Sigmoid colon (tissue), 7 donors: ENCODE measurements at places on chromosomes 12 and 14. TPM values are rescaled to one million over a fixed set of nuclear protein-coding genes. Genes with fewer than 3 reads are reported as not detected.

- DNase-seq: peak; percentile 98
These were observed at the start of gene RPL41 for GRCh38 chr12:56116267-56117081. TSS of gene RPL41 (plus strand) at chr12:56116633.

DNA sequence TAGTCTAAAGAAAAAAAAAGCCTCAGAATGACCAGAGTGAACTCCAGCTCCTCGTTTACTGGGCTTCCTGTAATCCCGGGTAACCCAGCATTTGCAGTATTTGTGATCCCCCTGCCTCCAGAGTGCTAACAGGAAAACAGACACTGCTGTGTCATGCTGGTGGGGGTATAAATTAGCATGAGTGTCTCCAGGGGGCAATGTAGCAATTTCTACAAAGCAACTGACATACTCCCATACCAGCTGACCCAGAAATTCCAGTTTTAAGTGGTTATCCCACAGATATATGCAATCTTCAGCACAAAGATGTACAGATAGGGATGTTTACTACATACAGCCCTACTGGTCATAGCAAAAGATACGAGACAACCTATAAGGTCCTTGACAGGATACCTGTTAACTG is 18.8 kb downstream of the TTC7B start:
- no peak for DNase-seq

- DNase-seq: no peak
These were observed 14.8 kb downstream of the EMP1 start for GRCh38 chr12:13211191-13211858.

TAMALIN gene
- 10.8 TPM for total RNA-seq

- DNase-seq: no peak
These were observed 24.4 kb downstream of the ADCY6 start for GRCh38 chr12:48764521-48764920.

DNA sequence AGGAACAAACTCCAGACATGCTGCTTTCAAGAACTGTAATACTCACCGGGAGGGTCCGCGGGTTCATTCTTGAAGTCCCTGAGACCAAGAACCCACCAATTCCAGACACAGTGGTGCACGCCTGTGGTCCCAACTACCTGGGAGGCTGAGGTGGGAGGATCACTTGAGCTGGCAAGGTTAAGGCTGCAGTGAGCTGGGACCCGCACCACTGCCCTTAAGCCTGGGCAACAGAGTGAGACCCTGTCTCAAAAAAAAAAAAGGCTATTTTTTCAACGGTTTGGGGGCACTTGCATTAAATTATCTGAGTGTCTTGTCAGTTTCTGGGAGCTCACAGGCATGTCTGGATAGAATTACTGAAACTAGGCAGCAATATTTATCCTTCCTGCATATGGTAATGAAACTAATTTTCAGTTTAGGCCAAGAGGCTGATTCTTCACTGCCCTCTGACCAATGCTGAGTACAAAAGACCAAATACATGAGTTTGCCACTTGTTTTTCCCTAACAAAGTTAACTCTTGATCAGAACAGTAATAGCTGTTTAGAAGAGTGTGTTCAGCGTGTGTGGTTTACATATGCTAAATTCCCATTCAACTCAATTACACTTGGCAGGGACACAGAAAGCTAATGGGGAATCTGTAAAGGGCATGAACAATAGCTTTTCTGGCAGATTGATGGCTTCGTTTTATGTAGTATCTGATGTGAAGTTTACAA is 65.8 kb upstream of the RASSF3 start:
- DNase-seq: no peak
